ENCODE measurements at places on chromosomes 13 and 19.

- DNase-seq = no peak
Observed at GRCh38 chr19:5355076-5355475, 14.5 kb upstream of the PTPRS start.

DNA sequence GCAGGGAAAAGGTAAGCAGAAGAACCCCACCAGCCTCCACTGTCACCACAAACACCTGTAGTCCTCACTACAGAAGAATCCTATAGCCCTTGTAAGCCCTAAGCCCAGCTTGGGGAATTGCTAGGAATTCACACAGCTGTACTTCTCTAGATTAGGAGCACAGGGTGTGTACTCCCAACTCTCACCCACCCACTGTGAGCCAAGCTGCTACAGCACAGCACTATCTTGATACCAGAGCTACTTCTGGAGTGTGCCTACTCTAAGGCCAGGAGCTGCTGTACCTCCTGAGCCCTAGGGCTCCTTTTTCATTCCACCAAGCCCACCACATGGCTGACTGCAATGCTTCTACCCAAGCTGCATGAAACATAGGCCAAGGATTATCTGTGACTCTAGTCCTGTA is 122.3 kb upstream of the WASF3 start:
- DNase-seq = no peak

DNA sequence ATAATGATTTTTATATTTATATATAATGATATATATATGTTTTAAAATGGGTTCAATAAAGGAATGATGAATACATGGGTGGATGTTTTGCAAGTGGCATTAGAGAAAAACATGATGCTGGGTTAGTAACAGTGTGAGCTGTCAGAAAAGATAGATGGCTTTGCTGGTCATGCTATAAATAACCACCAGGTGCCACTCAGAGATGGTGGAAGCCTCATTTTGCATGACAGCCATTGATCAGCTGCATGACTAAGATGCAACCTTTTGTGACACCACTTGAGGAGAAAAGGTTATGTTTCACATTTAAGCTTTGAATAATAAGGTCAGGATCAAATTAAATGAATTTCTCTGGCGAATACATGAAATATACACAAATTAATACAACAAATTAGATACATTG is 737.7 kb downstream of the PCDH9 start:
- no peak for DNase-seq

DNA sequence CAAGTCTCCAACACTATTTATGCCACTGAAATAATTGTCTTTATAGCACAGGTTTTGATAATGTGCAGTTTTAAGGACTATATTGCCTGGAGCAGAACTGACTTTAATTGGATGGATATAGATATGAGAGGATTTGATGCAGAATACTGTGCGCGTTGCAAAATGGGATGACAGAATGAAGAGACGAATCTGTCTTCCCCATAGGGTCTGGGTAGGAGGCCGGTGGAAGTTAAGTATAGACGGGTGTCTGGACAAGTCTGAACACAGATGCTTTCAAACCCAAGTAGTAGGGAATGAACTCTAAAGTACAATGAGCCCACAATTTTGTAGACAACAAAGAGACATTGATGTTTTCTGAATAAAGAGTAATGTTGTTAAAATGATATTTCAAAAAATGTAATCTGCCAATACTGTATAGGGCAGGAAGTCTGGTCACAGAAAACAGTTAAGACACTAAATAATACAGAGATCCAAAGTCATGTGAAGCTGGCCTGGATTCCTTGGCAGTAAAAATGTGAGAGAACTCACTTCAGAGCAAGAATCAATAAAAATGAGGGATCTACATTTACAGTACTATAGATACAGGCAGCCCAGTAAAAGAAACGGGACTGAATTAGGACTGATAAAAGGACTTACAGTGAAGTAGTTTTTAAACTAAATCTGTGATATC is 125.5 kb downstream of the ENOX1 start:
- no peak for DNase-seq

GRCh38 chr13:97214921-97215320 is 7.2 kb upstream of the MBNL2 start:
- no peak for DNase-seq

DNA sequence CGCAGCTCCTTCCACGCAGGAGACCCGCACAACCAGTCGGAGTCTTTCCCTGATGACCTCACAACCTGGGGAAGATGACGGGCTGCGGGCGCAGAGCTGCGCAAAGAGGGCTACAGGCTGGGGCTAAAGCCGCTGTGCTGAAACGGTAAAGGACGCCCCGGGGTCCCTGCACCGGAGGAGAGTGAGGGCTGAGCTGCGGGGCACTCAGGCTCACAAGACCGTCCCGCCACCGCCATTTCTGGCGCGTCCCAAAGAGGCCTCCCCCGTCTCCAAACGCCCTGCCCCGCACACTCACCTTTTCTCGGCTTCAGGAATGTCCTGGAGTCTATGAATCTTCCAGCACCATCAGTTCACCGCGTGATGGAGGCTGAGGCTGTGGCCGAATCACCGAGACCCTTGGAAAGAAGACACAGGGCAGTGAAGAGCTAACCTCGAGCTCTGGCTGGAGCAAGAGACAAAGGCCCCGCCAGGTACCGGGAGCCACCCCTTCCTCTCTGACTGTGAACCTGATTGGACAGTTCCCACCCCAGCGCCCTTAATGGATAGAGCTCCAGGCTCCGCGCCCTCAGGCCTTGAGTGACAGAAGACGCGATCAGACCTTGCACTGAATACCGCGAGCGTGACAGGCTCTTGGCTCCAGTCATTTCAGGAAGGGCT is 41.8 kb upstream of the ZNF429 start:
- DNase-seq = peak; percentile 81

- no peak for DNase-seq
Observed at GRCh38 chr13:33544308-33544707, 258.8 kb upstream of the STARD13 start.

GRCh38 chr13:27440408-27440807 is 10.0 kb downstream of the MTIF3 start:
- DNase-seq = no peak

GRCh38 chr13:32902029-32902780 is 114.0 kb upstream of the KL start:
- no peak for DNase-seq

DNA sequence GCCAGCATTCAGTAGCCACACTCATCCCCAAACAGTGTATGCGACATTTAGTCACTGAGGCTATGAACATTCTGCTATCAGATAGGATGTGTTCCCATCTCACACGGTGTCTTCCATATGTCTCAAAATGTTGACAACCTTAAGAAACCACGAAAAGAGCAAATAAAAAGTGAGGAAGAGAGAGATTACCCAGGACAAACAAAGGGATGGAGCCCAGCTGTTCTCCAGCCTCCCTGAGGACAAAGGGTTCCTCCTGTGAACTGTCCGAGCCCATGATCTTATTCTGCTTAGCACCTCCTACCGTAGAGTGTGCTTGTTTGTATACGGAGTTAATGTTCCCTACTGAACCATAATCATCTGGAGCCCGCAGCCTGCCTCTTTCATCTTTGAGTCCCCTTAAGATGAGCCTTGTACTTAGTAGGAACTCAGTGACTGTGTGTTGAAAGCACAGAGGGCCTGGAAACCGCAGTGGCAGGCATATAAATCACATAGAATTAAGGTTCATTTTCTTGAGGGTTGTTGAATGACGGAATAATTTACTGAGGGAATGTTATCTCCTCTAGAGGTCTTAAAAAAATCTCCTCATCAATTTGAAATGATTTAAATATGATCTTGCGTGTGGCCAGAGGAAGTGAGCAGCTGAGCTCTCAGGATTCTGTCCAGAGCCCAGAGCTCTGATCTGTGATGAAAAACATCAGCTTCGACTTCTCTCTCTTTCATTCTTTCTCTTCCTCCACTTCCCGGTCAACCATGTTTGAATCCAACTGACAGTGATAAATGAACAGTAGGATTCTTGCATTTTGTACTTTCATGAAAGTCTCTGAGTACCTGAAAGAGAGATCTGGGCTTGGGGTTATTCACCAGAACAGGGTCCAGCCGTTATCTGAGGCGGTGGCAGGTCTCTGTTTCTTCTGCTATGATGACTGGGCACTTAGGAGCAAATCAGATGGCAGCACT is 200.5 kb downstream of the KLF5 start:
- DNase-seq = no peak

DNA sequence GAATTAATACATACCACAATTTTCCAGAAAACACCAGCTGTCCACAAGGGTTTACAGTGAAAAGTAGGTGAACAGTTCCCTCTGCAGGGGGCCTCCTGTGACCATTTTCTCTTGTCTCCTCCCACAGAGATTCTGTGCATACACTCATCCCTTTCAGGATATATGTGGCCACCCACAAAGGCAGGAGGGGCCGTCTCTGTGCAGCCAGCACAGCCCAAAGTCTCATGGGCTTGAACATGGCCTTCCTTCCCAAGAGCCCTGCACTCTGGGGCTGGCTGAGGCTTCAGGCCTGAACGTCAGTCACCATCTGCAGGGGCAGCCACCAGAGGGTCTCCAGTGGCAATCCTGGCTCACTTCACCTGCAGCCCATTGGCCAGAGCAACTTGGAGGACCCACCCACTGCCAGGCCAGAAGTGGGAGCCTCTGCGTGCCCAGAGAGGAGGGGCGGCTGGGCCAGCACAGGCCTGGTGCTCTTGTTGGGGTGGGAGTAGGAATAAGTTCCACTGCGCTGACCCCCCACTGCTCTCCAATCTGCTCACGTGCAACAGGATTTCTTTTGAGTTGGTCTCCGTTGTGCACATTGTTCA is 25.1 kb downstream of the TMEM161A start:
- peak; percentile 91 for DNase-seq

DNA sequence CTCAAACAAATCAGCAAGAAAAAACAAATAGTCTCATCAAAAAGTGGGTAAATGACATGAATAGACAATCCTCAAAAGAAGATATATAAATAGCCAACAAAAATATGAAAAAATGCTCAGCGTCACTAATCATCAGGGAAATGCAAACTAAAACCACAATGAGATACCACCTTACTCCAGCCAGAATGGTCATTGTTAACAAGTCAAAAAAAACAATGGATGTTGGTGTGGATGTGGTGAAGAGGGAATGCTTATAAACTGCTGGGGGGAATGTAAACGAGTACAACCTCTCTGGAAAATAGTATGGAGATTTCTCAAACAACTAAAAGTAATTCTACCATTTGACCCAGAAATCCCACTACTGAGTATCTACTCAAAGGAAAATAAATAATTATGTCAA is 239.2 kb upstream of the RFC3 start:
- no peak for DNase-seq

DNA sequence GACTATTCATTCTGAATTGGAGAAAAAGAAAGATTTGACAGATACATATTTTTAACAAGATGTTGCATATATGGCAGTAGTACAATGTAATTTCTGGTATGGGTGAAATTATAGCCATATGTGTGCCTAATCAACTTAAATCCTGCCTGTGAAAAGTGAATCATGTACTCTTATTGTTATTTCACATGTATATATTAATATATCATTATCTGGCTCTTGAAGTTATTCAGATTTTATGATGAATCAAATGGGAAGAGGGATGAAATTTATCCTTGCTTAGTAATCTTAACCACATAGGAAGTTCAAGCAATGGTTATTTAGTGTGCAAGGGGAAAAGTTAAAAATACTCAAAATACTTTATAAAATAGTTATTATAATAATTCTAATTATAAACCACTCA is 80.5 kb downstream of the GPC6 start:
- DNase-seq = no peak

DNA sequence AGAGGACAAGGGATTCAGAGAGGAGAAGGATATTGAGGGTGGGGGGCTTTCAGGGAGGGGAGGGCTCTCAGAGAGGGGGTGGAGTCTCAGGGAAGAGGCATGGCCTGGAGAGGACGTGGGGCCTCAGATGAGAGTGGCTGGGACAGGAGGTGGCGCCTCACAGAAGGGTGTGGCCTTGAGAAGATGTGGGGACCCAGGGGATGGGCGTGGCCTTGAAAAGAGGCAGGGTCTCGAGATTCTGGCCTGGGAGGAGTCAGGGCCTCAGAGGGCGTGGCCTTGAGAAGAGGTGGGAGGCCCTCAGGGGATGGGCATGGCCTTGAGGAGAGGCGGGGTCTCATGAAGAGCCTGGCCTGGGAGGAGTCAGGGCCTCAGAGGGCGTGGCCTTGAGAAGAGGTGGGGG is 23.7 kb upstream of the TNFSF14 start:
- no peak for DNase-seq
